ENCODE measurements at places on chromosomes 2 and 18.

DNA sequence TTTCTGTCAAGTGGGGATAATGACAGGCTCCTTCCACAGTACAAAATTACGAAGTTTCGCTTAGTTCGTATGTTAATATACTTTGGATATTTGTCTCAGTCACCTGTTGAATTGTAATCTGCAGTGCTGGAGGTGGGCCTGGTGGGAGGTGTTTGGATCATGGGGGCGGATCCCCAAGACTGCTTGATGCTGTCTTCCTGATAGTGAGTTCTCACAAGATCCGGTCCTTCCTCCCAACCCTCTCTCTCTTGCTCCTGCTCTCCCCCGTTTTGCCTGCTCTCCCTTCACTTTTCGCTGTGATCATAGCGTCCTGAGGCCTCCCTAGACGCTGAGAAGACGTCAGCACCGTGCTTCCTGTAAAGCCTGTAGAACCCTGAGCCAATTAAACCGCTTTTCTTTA, 97.1 kb upstream of the EPB41L3 start:
- no peak for DNase-seq

GRCh38 chr2:230947908-230948365, 22.9 kb upstream of the GPR55 start:
- DNase-seq = no peak

- no peak for DNase-seq
Observed at GRCh38 chr18:62729487-62730386, 14.4 kb downstream of the PHLPP1 start.

DNA sequence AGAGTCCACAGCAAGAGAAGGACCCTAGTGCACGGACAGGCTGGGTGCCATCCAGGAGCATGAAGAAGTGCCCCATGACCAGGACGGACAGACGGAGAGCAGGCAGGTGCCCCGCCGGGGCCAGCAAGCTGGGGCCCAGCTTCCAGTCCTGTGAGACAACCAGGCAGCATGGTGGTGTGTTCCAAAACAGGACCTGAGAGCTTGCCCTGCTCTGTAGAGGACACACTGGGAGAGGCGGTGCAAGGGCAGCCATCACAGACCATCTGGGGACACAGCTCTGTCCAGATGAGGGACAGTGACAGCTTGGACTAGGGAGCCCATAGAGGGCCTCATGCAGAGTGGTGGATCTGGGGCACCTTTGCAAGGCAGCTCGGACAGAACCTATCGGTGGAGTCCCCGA, 279.8 kb downstream of the EIPR1 start:
- DNase-seq = no peak

DNA sequence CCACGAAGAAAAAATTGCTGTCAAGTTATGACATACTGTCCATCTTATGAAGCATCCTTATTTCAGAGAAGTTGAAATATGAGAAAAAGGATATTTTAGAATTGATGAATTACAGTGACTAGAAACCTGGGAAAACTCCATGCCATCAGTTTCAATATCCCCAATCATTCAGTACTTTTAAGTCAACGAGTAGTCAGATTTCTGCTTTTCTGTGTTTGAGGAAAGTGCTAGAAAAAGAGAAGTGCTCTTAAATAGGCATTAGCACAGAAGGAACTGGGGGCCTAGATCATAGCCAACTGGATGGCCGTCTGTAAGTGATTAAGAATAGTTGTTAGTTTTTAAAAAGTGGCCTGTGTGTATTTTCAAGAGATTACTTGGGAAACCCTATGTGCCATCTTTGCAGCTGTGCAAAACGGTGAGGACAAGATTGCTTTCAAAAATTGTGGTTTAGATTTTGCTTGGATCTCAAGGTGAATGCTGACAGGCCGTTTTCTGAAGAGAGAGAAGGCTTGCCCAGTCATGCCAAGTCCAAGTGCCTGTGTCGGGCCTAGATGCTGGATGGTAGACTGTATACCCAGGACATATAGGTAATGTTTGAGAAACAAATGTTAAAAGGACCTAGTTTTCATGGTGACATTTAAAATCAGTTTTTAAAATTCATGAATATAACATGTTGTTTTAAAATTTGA, 5.1 kb downstream of the NEDD4L start:
- no peak for DNase-seq

GRCh38 chr18:63779386-63779785, 4.2 kb downstream of the SERPINB7 start:
- DNase-seq = no peak

GRCh38 chr2:168926621-168927386, 25.7 kb downstream of the G6PC2 start:
- DNase-seq = no peak

DNA sequence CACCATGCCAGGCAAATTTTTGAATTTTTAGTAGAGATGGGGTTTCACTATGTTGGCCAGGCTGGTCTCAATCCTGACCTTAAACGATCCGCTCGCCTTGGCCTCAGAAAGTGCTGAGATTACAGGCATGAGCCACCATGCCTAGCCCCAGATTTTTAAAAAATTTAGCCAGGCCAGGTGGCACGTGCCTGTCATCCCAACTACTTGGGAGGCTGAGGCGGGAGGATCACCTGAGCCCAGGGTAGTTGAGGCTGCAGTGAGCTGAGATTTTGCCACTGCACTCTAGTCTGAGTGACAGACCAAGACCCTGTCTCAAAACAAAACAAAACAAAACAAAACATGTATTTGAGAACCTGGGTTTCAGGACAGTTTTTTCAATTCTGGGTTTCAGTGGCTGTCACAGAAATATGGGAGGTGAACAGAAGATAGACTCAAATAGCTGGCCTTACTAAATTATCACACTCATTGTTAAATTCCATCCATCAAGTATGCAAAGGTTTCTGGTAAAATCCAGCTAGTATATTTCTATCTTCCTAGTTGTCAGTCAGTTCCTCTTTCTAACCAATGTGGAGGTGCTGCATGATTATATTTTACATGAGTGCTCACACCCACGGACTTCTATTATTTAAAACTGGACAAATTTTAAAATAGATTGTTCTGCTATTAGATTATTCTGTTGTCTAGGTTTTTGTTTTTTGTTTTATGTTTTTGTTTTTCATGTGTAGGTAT, 5.4 kb downstream of the ALPG start:
- no peak for DNase-seq

GRCh38 chr18:12608301-12608700, 49.6 kb downstream of the SPIRE1 start:
- no peak for DNase-seq

GRCh38 chr2:104406261-104406726, 447.6 kb upstream of the POU3F3 start:
- DNase-seq = peak; percentile 94

DNA sequence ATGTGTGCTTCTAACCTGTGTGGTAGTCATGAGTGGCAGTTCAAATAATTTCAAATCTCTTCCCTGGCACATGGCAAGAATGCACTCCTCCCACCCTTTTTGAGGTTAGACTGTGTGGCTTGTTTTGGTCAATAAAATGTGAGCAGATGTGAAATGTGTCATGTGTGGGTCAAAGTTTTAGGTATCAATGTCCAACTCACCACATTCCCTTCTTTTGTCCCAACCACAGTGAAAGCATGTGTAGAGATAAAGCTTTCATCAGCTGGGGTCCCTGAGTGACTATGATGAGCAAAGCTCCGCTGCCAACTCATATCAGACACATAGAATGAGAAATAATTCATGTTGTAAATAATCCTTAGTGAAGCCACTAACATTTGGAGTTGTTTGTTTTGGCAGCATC, 118.2 kb downstream of the PAX3 start:
- DNase-seq = no peak

GRCh38 chr2:72117718-72118117, 29.9 kb downstream of the CYP26B1 start:
- DNase-seq = no peak

DNA sequence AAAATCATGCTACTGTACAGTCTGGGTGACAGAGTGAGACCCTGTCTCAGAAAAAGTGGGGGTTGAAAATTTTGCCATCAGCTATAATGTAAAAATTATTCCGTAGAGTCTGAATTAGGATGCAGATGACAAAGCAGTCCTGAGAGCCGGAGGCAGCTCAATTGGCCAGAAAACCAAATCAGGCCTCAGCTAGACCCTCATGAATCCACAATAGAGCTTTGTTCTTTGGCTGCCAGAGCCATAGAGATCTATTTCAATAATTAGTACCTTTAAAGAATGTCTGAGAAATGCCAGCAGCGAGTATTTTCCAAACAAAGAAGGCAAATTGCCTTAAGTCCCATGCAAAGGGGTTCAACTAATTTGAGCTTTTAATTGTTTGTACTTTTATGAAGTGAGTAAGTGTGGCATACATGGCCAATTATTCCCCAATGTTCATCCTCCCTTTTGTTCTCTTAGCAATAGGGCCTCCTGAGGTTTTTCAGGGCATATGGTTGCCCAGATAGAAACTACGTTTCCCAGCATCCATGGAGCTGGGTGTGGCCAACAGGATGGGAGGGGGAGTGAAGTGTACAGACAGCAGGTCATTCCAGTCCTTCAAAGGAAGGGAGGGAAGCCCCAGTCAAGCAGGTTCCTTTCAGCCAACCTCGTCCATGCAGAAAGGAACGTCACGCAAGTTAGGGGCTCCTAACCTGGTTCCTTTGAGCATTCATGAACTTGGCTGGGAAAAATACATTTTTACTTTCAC, 211.3 kb upstream of the APCDD1 start:
- DNase-seq = no peak

Measured in NCI-H1436 treated with DMSO at 0.1 percent for 48 hours (cell line).